ENCODE measurements at places on chromosomes 16 and 17. TPM values are rescaled to one million over a fixed set of nuclear protein-coding genes. Genes with fewer than 3 reads are reported as not detected.
A peak's percentile ranks its signal among the peaks of the same experiment; 100 is the strongest.

The SNAI3 gene
- total RNA-seq: 0.57 TPM

The PRKCB gene
- total RNA-seq: 2.2 TPM

The SPNS2 gene
- 1.4 TPM for total RNA-seq

The ALOXE3 gene
- not detected for total RNA-seq

The C17orf78 gene
- not detected for total RNA-seq

The CRHR1 gene
- not detected for total RNA-seq

DNA sequence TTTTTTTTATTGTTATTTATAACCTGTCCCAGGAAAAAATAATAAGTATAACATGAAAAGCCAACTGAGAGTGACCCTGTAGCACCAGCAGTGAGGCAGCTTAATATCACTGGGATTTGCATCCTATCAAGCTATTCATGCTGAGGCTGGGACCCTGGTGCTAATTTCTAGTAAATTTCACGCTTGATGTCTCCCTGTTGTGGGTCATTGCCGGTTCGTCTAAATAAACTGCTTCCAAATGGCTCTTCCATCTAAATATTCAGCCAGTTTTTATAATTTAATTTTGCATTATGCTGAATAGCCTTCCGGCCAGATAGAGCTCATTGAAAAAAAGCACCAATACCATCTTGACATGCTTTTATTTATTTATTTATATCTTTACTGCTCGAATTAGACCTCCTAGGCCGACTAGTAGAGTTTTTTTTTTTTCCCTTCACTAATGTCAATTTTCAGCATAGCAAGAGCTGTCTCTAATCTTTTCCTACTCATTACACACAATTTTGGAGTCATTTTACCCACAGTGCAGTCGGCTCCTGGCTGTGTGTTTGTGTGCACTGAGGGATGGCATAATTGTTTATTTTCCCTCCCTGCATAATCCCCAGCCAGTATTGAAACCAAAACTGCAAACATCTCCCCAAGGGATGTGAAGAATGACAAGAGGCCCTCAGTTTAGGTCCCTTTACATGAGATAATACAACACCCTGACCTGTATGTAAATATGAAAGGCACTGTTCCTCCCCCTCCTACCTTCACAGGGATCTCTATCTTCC is 168.8 kb downstream of the AATF start:
- DNase-seq: no peak

- DNase-seq: no peak
These were observed 204.8 kb downstream of the HAPSTR1 start for GRCh38 chr16:9296271-9296590.

- no peak for DNase-seq
These were observed 549.6 kb upstream of the KIF2B start for GRCh38 chr17:53273126-53273525.

DNA sequence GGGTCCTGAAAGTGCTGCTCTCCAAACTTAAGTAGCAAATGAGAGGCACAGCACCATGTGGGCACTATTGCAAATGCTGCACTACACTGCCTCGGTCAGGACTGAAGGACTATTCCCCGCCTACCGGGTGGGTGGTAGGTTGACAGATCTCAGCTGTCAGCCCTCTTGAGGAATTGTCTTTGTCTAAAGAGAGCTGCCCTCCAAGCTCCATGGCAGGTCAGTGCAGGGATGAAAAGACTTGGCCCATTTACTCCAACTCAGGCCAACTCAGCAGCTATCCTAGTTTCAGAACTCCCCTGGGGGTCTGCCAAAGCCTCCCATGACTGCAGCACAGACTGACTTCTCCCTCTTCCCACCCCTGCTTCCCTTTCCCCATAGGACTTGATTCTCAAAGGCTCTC is 3.4 kb upstream of the PDZD9 start:
- no peak for DNase-seq

- peak; percentile 54 for DNase-seq
These were observed 5.3 kb downstream of the RPL13 start for GRCh38 chr16:89565506-89566372.

GRCh38 chr16:23254338-23254737 is 47.8 kb upstream of the SCNN1B start:
- DNase-seq: no peak

GRCh38 chr16:57358527-57359095 is at the start of gene CCL22:
Gene CCL22 (plus strand): TSS chr16:57358783. CDS start chr16:57358817, 34 bp downstream.
- no peak for DNase-seq

DNA sequence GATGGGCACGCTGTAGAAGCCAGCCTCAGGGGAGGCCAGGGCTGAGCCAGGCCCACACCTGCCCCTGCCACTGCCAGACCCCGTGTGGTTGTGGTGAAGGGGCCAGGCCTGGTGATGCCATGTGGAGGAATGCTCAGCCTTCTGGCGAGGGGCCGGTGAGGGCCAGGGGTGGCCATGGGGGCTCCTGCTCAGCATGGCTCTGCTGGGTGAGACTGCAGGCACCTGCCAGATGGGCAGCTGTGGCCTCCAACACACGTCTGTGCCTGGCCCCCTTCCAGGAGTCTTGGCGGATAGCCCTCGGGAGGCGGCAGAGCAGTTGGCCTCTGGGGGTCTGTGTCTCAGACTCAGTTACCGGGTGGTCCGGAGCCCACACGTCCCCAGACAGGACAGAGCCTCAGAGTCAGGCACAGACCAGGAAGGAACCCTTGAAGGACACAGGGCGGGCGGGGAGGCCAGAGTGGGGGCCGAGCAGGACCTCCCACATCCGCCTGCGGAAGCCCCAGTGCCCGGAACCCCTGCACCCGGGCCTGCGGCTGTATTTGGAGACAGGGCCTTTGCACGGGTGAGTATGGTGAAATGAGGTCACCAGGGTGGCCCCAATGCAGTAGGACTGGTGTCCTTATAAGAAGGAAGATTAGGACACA is 22.5 kb upstream of the CHMP6 start:
- no peak for DNase-seq

- DNase-seq: no peak
These were observed 1216.3 kb upstream of the GOT2 start for GRCh38 chr16:59950431-59950830.

DNA sequence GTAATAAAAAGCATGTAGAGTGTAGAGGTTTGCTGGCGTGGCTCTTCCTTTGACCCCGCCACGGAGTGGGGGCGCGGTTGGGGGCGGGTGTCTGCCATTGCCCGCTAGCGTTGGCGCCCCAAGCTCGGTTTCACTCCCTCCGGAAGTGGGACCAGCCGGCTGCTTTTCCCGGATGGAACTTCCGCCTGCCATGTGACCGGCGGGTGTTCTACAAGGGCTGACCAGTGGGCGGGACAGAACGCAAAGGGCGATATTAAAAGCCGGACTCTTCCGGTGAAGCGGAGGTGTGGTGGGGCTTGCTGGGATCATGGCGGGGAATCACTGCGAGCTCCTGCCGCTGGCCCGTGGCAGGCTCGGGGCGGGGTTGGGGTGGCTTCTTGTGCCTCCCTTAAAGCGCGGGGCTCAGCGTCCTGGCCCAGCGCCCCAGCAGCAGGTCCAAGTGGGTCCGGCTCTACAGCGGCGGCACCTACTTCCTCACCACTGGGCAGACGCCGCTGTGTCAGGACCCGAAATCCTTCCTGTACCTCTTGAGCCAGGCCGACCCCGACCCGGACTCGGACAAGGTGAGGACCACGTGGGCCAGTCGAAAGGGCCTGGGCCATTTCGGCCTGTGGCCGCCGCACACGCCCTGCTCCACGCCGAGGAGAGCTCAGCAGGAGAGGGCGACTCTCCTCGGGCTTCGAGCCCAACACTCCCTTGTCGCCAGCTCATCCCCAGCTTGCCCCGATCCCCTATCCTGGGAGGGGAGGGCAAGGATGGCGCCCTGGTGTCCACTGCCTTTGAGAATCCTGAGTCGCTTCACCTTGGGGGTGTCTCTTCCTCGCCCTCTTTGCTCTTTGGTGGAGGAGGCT is 65.6 kb downstream of the PDPK1 start:
- peak; percentile 97 for DNase-seq

- no peak for DNase-seq
These were observed 31.4 kb downstream of the HS3ST3B1 start for GRCh38 chr17:14332331-14332730.

DNA sequence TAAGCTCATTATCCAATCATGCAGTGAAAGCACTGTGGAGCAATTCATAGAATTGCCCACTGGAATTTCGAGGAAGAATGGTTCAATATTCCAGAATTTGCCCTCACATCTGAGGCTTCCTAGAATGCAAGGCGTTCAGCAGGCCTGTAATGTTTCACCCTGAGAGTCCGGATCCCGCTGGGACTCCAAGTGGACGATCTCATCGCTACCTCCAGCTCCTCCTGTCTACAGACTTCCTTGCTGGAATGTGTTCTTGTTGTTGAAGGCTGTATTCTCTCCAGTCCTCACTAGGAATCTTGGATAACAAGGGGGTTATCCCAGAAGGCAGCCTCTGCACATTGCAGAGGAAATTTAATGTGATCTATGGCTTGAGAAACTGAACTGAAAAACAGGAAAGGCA is 7.8 kb downstream of the SLC47A1 start:
- no peak for DNase-seq

- DNase-seq: no peak
These were observed 34.5 kb downstream of the MAP1LC3B start for GRCh38 chr16:87426423-87427215.

- no peak for DNase-seq
These were observed 3.8 kb downstream of the MRPL12 start for GRCh38 chr17:81706757-81707624.

DNA sequence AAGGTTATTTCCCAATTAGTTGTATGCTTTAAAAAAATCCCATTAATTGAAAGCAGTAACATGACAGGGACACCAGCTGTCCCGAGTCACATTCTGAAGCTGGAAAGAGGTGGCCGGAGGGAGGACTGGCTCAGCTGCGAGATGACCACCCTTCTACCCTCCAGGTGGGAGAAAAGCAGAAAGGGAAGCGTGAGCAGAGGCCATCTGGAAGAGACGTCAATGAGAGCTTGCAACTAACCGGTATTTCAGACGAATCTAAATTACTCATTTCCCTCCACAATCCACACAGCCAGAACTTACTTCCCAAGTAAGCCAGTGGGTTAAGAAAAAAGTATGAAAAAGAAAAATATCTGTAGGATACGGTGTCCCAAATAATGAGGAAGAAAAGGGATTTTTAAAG is 28.5 kb upstream of the SLC38A8 start:
- DNase-seq: no peak

- DNase-seq: no peak
These were observed 4.4 kb downstream of the PSMC3IP start for GRCh38 chr17:42573095-42573494.

DNA sequence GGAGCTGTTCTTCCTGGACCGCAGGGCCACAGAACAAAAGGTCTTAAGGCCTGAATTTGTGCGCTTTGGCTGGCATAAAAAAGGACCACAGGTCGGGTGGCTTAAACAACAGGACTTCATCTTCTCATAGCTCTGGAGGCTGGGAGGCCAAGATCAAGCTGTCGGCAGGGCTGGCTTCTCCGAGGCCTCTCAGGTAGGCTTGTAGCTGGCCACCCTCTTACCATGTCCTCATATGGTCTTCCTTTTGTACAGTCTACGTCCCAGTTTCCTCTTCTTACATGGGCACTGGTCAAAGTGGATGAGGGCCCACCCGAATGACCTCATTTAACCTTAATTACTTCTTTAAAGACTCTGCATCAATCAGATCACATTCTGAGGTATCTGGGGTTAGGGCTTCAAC is 257.6 kb downstream of the CBLN1 start:
- no peak for DNase-seq

GRCh38 chr17:81160306-81160705 is 5.0 kb upstream of the PVALEF start:
- peak; percentile 75 for DNase-seq

DNA sequence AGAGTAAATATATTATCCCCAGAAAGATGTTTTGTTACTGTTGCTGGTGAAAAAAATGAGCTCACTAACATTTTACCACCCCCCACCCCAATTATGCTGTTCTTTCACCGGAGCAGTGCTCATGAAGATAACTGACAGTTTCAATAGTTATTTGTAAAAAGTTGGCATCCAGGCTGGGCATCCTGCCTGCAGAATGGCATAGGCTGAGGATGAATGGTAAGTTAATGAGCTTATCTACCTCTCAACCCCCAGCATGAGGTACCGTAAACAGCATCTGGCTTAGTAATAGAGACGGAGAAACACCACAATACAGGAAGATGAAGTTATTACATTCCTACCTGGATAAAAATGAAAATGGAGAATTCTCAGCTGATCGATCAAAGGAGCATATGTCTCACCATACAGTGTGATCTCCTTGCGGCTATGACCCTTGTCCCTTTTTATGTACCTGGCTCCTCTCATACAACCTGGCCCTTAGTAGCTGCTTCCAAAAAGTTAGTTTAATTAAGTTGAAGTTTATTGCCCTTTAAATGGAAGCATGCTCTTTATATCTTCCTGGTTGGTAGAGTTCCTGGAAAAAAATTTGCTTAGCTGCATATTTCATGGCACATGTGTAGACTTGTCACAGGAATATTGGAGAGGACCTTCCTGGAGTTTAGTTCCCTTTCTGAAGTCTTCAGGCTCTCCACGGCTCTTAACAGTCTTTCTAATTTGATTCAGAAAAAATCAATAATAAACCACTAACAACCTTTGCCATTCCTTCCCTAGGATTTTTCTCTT is 61.2 kb upstream of the MPHOSPH6 start:
- no peak for DNase-seq

- no peak for DNase-seq
These were observed 40.9 kb downstream of the PIK3R5 start for GRCh38 chr17:8924595-8924994.

- DNase-seq: peak; percentile 89
These were observed 1.4 kb downstream of the EIF5A start for GRCh38 chr17:7308625-7309433.

DNA sequence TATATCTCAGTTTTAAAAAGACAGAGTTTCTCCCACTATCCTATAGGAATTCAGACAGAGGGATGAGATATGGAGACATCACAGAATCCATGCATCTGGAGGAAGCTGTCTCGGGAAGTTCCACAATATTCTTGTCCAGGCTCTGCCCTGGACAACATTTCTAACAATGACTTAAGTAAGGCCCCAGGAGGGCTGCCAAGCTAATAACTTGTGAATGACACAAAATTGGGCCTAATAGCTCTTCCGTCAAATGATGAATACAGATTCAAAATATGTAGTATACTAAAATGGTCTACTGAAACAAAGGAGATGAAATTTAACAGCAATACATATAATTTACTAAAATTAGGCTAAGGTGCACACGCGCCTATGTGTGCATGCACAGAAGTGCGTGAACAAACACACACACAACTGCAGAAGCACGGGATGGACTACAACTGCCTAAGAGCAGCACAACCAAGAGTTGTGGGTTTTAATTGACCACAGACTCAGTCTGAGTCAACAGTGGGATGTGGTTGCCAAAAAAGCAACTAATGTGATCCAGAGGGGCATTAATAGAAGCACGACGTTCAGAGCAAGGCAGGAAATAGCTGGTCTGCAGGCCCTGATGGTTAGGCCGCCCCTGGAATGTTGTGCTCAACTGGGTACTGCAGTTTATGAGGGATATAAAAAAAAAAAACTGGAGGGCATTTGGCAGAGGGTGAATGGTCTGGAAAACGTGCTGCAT is 26.3 kb upstream of the HS3ST2 start:
- DNase-seq: no peak

GRCh38 chr16:78524066-78524595 is 424.7 kb downstream of the WWOX start:
- no peak for DNase-seq

GRCh38 chr16:2159175-2159838 is 3.7 kb downstream of the TRAF7 start:
- DNase-seq: no peak

GRCh38 chr17:45346216-45347015 is 29.6 kb upstream of the MAP3K14 start:
- DNase-seq: no peak
